ENCODE measurements at places on chromosomes 2 and 18. TPM values are rescaled to one million over a fixed set of nuclear protein-coding genes. Genes with fewer than 3 reads are reported as not detected.

The PLEKHA3 gene
- total RNA-seq: 9.1 TPM

The OXER1 gene
- 1.9 TPM for total RNA-seq

The CRYGD gene
- total RNA-seq: not detected

The CPS1 gene
- total RNA-seq: 4.6 TPM

The SPHKAP gene
- total RNA-seq: not detected

The LYPD1 gene
- total RNA-seq: 0.55 TPM

The ALK gene
- not detected for total RNA-seq

The REEP1 gene
- 24.5 TPM for total RNA-seq

The TLX2 gene
- not detected for total RNA-seq
